ENCODE measurements at places on chromosomes 1 and 21. TPM values are rescaled to one million over a fixed set of nuclear protein-coding genes. Genes with fewer than 3 reads are reported as not detected.
A peak's percentile ranks its signal among the peaks of the same experiment; 100 is the strongest.

DNA sequence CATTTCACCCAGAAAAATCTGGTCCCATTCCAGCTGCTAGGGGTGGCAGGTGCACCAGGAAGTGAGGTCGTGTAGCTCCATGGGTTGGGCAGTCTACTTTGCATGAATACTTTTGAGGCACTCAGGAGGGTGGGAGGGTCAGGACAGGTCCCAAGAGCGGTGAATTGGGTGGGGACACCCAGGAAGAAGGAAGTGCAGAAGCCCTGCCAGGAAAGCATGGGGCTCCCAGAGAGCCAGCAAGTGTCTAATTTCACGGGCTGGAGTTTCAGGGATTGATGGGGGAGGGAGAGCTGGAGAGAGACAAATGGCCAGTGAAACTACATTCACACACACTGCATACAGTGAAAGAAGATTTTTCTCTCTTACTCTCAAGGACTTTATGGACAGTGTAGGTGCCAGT, 137.8 kb downstream of the GALNT2 start:
- peak; percentile 37 for DNase-seq

DNA sequence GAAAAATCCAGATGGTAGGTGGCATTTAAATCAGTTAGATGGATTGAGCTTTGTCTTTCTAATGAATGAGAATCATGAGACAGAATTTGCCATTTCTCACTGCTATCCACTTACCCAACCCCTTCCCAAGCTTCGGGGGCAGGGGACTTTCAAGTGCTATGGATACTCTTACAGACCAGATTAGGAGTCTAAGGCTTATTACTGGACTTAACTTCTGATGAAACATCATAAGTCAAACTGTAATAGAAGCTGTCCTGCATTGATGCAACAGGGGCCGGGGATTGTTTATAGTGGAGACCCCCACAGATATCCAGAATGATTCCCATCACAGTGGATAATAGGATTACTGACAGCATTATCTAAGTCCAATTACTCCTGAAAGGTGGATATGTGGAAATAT, 267.0 kb downstream of the NUF2 start:
- DNase-seq, result no peak

DNA sequence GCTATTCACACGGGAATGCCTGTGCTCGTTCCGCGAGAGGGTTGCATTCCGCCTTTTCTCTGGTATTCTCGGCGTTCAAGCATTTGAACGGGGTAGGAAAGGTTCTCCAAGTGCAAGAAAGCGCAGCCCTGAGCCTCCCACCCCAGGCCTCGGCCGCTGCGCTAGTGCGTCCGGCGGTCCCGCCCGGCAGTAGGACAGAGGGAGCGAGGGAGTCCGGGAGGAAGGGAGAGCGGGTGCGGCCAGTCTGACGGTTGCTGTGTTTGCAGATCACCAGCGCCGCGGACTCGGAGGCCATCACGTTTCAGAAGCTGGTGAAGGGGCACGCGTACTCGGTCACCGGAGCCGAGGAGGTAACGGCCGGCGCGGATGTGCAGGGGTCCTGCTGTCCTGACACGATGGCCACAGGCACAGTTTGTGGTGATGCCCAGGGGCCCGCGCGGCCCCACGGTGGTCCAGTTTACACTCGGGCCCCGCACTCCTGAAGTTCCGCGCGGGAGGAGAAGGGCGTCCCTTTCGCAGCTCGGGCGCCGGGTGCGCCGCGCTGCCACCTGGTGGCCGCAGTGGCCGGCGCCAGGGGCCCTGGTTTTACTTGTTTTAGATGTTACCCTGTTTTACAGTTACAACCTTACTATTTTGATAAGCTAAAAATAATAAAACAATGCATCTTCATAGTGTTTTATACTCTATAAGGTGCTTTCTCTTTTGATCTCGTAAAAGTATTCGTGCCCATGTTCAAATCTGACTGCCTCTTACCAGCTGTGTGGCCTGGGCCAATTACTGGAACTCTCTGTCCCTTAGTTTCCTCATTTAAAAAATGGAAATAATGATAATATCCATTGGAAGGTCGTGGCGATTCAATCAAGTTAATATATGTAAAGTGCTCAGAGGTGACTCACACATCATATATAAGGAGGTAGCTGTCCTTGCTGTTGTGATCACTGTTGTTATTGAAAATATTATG, 36.7 kb downstream of the CAPN2 start:
- DNase-seq, result peak; percentile 94

- no peak for DNase-seq
Observed at GRCh38 chr1:101262060-101262459, 25.2 kb downstream of the S1PR1 start.

- DNase-seq, result no peak
Observed at GRCh38 chr1:220873087-220873486, 6.2 kb upstream of the HLX start.

DNA sequence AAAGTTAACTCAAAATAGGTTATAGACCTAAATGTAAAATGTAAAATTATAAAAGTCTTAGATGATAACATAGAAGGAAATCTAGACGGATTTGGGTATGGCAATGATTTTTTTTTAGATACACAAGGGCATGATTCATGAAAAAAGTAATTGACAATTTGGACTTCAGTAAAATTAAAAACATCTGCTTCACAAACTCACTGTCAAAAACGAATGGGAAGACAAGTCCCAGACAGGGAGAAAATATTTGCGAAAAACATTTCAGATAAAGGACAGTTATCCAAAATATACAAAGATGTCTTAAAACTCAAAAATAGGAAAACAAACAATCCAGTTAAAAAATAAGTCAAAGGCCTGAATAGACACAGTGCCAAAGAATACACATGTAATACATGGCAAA, 9.7 kb upstream of the PTGS2 start:
- DNase-seq, result no peak

DNA sequence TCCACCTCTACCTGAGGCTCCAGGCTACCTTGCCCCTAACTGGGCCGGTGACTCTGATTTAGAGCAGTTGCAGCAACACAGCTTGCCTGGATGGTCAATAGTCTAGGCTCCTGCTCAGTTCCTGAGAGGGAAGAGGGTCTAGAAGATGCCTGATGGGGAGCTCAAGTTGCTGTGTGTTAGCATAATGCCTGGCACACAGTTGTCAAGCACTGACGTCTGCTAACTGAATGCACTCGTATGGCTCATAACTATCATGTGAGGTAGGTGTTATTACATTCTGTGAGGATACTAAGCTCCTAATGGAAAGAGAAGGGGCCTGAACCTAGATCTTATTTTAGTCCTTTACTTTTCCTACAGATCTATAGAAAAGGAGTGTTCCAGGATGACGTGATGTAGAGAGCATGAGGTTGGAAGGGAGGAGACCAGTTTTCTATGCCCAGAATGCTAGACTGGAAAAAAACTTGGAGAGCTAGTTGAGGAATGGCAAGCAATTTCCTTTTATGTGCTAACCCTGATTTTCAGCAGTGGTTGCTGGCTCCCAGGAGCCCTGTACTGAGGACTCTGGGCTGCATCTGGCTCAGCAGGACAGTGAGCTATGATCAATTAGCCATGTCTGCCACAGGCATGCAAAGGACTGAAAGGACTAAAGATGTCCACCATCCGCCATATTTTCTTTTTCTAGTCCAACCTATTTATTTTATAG, 30.0 kb downstream of the FAM78B start:
- no peak for DNase-seq

DNA sequence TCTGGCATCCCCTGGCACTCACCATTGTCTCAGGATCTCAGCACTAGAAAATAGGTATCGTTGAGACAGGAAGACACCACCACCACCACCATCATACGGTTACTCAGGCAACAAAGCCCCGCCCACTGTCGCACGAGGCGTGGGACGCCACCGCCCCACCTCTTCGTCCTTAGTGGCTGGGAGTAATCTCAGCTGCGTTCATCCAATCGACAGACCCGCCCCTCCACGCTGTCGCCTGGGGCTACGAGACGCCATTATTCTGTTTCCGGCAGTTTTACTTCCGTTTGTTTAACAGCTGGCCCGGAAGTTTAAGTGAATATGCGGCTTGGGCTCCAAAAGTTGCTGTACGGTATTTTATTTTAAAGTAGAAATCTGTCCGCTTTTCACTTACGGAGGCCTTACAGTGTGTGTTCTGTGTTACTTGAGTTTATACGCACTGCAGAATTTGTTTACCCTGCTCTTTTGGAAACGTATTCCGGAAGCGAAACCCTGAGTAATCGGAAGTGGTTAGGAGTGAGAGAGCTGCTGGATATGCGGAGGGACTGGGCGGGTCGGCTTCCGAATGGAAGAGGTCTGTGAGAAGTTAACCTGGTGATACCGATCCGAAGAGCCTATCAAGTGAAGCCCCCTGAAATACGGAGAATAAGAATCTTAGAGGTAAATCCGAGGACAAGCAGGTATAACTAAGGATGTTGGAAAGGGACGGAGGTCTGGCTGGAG, at the start of the genes BLZF1 and NME7:
Gene BLZF1, plus strand, starts transcription at position 510 of the 720 bp plus-strand sequence. CDS start 1,328 bp downstream, outside the sequence.
Gene NME7, minus strand, starts transcription at position 112 of the 720 bp plus-strand sequence. Its CDS starts 87 bp downstream, at position 25.
- peak; percentile 99 for DNase-seq

GRCh38 chr1:54649130-54649898, 7.7 kb downstream of the MROH7 start:
- no peak for DNase-seq

- no peak for DNase-seq
Observed at GRCh38 chr1:213658457-213658856, 329.3 kb upstream of the PROX1 start.

DNA sequence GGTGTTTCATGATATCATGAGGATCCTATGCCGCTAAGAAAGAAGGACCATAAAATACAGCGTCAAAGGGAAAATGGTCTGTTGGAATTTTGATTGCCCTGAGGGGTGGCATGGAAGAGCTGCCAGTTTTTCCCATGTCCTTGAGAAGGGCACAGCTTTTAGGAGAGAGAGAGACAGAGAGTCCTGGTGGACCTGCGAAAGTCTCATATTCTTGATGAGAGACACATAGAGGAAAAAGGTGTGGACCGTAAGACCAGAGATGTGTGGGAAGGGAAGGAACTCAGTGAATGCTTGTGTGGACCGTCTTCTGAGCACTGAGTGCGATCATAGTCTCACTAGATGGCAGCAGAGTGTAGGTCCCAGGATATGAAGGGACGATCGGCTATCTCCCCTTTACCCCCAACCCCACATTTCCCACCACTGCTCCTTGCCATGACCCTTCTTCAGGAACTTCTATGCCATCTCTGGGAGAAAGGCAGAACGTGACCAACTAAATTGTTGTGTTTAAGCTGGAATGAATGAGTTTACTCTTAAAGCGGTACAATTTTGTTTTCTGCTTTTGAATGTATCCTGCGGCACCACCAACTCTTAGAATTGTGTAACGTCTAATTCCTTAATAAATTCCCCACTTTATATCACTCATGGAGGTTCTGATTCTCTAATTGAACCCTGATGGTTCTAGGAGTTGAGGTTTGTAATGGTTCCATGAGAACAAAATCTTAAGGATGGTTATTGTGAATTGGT, 117.7 kb downstream of the CTH start:
- DNase-seq, result no peak

GRCh38 chr1:185010361-185010760, 35.0 kb upstream of the RNF2 start:
- DNase-seq, result no peak

- DNase-seq, result no peak
Observed at GRCh38 chr1:58597996-58598395, 20.9 kb upstream of the TACSTD2 start.

DNA sequence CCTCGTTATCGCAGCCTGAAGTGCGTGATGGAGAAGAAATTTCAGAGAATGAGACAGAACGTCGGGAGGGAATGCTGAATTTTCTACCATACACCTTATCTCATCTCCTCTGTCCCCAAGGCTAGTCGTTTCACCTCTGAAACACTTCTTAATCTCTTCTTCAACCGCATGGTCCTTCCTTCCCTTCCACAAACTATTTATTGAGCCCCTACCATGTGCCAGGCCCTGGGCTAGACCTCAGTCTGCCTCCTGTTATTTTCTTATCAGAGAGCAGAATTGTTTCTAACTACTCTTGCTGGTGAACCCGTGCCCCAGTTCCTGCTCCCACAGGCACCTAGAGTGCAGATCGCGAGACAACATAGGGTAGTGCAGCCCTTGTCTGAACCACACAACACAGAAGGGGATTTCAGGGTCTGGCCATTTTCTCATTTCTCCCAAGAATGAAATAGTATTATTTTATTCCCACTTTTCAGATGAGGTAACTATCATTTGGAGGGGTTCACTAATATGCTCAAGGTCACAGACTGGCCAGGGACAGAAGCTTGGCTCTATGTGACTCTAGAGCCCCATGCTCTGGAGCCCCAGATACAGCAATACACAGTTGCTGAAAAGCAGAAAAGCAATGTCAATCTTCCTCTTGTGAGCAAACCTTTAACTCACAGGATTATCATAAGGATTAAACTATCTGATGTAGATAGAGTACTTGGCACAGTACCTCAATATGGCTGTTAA, 598 bp upstream of the ADIPOR1 start:
- no peak for DNase-seq

DNA sequence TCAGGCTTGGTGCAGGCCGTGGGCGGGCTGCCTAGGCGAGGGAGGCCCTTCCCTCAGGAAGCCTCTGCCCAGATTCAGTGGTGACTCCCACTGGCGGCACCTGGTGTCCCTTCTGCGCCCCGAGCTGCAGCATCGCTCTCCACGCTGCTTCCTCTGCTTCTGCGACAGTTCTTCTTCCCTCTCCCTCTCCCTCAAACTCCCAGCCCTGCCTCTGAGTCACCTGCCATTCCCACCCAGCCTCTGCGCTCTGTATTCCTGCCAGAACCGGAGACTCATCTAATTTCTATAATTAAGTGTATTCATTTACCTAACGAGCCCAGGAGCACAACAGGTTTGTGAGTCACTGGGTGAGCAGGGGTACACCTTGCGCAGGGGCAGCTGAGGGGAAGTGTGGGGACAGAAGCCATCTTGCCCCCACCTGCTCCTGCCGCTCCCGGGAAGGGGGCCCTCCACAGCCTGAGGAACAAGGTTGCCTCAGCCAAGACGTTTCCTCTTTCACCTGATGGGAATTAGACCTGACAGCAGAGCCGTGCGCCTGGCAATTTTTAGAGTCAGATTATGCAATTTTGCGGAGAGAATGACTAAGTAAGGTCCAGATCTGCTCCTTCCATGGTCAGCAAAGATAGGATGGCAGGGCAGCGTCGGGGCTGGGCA, 19.4 kb downstream of the KCNC4 start:
- DNase-seq, result no peak

- DNase-seq, result peak; percentile 95
Observed at GRCh38 chr1:243850202-243850451, at the start of gene AKT3. Gene AKT3, minus strand, starts transcription at chr1:243850243. Its CDS starts 7,073 bp downstream, at chr1:243843170.

DNA sequence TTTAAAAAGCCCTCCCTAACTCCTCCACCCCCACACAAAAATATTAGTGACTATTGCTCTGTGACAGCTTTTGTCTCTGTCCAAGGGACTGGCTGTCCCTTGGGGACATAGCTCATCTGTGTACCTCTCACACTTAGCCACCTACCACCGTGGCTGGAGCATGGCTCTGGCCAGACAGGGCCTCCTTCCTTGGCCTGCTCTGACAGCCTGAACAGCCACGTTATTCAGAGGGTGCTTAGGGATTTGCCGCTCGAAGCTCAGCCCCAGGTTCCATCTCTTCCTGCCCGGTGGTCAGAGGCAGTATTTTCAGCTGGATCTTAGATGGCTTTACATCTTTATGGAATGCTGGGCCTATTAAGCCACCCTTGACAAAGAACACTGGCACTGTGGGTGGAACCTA, 6.1 kb upstream of the CELSR2 start:
- DNase-seq, result no peak

The CLDN8 gene
- not detected for total RNA-seq

The KIF14 gene
- total RNA-seq, result 0.17 TPM

The SLAMF8 gene
- total RNA-seq, result 4.6 TPM

Data from esophagus muscularis mucosa (tissue), 4 donors.